Muscle of leg (tissue), 16 donors: ENCODE measurements at places on chromosomes 6 and 20.

DNA sequence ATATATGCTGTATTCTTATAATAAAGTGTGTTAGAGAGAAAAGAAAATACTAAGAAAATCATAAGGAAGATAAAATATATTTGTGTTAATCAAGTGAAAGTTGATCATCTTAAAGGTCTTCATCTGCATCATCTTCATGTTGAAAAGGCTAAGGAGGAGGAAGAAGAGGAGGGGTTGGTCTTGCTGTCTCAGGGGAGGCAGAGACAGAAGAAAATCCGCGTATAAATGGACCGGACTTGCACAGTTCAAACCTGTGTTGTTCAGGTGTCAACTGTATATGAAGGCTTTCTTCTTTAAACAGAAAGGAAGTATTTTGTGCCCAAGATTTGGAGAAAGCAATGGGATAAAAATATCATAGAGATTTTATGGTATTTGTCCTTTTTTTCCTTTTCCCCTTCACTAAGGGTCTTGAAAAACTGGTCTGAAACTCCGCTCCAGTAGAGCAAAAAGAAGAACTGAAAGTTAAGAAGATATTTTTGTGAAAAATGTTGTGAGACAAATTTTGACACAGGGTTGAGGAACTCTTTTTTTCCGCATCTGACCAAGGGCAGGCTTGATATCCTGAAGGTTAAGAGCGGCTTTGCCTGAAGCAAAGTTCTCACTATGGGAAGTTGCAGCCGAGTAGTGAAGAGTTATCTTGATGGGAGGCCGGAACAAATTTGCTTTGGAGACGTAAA lies 350.7 kb downstream of the LAMA2 start:
- no peak for DNase-seq

DNA sequence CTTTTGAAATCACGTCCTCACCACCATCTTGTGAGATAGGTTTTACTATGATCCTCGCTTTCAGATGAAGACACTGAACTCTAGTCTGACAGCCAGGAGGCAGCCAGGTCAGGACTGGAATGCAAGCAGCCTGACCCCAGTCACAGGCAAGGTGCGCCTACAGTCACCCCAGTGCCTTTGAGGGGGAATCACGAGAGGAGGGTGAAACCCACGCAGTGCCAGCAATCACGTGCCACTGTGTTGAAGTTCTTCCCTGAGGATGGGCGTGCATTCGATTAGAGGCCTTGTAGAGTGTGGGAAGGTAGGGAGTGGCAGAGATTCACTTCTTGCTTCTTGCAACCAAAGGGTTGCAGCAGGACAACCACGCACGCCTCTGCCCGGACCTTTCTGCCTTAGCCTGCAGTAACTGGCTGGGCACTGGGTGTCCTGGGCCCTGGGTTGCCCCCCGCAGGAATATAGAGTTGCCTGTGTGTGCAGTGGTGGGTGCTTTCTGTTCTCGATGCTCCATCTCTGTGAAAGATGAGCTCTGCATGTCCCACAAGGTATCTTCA lies 33.7 kb upstream of the IRF4 start:
- no peak for DNase-seq

GRCh38 chr6:53109612-53110011 lies 39.0 kb downstream of the GCM1 start:
- DNase-seq: no peak

DNA sequence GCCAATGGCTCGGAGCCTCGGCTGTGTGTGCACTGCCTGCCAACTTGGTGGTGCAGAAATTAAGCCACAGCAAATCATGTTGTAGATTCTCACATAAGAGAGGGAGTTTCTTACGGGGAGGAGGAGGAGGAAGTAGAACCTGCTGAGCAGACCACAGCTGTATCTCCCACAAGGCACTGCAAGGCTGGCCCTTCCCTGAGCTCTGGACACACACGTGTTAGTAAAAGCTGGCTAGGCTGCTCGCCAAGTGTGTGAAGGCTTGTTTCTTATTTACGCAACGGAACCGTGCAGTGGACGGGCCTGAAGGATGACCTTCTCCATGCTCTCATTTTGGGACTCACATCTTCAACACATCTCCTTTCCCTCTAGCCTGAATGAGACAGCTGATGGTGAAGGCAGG lies 15.7 kb upstream of the QKI start:
- DNase-seq: peak; percentile 83

- DNase-seq: peak; percentile 84
Measured at GRCh38 chr6:161273274-161273751, 548 bp downstream of the AGPAT4 start.

DNA sequence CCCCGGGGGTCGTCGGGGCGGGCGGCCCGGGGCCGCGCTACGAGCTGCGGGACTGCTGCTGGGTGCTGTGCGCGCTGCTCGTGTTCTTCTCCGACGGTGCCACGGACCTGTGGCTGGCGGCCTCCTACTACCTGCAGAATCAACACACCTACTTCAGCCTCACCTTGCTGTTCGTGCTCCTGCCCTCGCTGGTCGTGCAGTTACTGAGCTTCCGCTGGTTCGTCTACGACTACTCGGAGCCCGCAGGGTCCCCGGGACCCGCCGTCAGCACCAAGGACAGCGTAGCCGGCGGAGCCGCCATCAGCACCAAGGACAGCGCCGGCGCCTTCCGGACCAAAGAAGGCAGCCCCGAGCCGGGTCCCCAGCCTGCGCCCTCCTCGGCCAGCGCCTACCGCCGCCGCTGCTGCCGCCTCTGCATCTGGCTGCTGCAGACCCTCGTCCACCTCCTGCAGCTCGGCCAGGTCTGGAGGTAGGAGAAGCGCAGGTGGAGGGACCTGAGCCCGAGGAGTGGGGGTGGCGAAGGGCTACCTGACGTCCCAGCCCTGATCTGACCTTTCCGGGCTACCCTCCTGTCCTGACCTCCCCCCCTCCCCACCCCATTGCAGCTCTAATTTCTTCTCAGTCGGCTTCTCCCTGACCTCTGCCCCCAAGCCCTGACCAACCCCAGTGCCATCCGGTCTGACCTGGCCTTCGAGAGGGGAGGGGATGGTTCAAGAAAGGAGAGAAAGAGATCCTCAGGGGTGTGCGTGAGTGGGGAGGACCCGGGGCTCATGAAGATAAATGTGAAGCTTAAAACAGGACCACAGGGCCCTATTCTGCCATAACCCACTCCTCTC lies 558 bp downstream of the XKR7 start:
- DNase-seq: peak; percentile 83

GRCh38 chr6:22878324-22878701 lies 308.9 kb downstream of the HDGFL1 start:
- DNase-seq: no peak

DNA sequence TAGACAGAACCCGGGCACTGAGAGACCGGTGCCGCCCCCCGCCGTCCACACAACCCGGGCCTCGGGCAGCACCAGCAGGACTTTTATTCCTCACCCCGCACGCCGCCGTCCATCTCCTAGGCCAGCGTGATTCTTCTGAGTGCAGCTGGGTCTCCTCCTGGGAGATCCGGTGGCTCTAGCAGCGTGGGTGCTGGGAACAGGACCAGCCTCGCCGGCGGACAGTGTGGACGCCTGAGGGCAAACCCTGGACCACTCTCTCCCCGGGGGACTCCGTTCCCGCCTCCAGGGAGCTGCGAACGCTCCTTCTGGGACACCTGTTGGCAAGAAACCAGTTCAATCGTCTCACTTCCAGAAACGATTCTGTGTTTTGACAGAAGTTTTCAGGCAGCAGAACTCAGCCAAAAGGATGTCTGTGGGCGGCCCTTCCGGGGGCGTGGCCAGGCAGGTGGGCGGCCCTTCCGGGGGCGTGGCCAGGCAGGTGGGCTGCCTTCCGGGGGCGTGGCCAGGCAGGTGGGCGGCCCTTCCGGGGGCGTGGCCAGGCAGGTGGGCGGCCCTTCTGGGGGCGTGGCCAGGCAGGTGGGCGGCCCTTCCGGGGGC lies 130.7 kb downstream of the DLL1 start:
- no peak for DNase-seq

- peak; percentile 91 for DNase-seq
Measured at GRCh38 chr6:139905404-139906052, 531.1 kb upstream of the CITED2 start.

DNA sequence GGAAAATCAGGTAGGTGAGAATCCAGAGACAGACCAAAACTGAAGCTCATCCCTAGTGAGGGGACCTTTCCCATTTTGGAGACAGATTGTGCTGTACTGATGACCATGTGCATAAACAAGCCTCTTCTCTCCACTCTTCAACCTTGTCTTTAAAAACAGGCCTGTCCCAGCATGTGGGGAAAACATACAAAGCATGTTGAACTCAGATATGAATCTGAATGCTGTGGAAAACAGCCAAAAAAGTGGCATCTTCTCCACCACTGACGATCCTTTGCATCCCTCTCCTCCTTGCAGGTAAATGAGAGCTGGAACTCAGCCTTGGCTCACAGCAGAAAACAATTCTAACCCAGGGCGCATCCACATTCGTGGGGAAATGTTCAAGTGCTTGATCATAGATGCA lies 123.7 kb upstream of the FOXQ1 start:
- no peak for DNase-seq

GRCh38 chr20:51195419-51195901 lies 172.6 kb upstream of the KCNG1 start:
- DNase-seq: no peak

GRCh38 chr20:23759306-23759940 lies 8.7 kb upstream of the CST1 start:
- no peak for DNase-seq

DNA sequence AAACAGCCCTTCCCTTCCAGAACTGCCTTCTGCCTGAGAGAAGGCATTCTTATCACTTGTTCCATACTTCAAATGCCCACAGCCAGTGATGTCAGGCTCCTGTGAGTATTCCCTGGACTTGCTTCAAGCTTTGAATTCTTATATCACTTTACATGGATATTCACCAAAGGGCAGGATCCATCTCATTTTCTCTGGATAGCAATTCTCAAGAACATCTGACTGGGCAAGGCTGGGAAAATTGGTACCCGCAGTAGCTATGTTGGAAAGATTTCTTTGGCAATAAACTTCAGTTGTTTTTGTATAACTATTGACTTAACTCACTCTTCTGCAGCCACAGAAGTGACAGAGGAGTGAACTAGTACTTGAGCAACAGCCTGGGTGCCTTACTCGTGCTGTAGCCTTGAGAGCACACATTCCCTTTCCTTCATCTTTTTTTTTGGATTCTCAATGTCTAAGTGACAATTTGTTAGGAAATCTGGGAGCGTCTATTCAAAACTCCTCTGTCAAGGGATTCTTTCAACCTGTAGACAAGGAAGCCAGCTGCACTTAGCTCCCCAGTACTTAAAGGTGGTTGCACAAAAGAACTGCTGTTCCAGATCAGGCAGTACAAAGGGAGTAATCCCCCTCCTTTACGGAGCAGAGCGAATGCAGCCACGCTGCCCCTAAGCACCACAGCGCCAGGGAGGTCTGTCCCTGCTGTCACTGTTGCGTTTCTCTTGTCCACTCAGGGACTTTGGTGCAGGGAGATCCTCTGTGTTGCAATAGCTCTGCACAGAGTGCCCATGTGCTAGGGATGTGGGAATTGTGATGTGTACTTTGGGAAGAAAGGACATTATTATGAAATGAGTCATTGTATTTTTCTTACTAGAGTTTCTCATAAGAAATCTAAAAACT lies 69.6 kb downstream of the JAG1 start:
- DNase-seq: peak; percentile 75

GRCh38 chr20:5342021-5342420 lies 25.3 kb upstream of the PROKR2 start:
- no peak for DNase-seq

DNA sequence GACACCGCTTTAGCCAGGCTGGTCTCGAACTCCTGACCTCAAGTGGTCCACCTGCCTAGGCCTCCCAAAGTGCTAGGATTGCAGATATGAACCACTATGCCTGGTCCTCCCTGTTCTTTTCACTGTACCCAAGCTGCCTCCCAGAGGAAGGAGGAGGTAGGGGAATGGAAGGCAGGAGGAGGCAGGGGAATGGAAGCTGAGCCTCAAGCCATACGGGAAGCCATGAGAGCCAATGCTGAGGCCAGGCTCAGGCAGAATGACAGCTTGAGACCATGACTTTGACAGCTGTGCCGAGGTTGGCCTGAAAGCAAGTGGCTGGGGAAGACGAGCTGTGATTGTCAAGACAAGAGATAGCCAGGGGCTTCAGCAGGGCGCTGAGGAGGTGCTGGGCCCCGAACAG lies 13.6 kb upstream of the ZNF335 start:
- DNase-seq: no peak

GRCh38 chr6:157236040-157236725 lies 87.1 kb downstream of the TMEM242 start:
- no peak for DNase-seq

DNA sequence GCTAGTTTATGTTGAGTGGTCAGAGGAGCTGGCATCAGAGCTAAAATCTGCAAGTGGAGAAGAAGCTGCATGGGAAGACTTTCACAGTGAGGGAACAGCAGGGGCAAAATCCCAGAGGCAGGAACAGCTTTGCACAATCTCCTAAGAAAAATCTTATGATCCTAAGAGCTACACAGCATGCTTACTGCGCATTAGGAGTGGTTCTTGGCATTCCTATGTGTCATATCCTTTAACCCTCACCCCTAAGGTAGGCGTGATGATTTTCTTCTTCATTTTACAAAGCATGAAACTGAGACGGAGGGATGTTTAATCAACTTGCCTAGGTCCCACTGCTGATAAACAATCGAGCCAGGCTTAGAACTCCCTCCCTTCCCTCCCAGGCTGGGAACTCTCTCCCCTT lies 313.6 kb upstream of the SULF2 start:
- DNase-seq: no peak

DNA sequence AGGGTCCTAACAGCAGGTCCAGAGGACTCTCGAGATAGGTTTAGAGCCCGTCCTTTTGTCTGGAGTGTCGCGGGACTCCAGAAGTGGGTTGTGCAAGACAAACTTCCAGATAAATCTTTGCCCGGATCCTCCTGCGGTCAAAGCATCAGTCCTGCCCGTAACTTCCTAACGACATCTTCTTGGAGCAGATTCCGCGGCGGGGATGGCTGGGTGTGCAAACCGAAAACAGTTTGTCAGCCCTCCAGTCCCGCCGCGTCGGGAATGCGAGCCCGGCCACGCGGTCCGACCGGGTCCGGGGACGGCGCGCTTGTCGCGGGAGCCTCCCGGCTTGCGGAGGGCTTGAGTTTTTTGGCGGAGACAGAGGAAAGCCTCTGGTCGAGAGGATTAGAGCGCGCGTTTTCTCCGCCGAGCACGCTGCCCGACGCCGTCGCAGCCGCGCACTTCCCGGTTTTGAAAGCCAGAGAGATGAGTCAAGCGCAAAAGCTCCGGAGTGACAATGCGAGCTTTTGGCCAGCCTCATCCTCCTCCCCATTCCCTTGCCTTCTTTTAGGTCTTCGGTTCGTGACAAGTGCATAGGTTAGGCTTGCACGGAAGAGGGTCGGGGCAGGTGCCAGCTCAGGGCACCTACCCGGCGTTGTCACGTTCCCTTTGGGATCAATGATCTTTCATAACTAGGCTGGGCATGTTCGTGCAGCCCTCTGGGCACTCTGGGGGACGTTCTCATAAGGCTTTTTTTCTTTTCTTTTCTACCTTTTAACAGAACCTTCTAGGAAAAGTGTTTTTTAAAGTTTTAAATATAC lies 91.3 kb upstream of the PRDM1 start:
- peak; percentile 74 for DNase-seq

- DNase-seq: peak; percentile 81
Measured at GRCh38 chr6:41723530-41724227, 11.7 kb downstream of the TFEB start.
